ENCODE measurements at places on chromosomes 11 and 22. TPM values are rescaled to one million over a fixed set of nuclear protein-coding genes. Genes with fewer than 3 reads are reported as not detected.

Gene DAGLA
- total RNA-seq, result 2.3 TPM

Gene HSPB2
- 0.38 TPM for total RNA-seq

Gene PIH1D2
- total RNA-seq, result 0.86 TPM

Gene SPDYC
- not detected for total RNA-seq

Gene OR5P2
- not detected for total RNA-seq

Gene GATD1
- 45.0 TPM for total RNA-seq

Gene HBG2
- total RNA-seq, result not detected

Gene SLC35E4
- total RNA-seq, result 16.4 TPM

Gene KIRREL3
- 31.1 TPM for total RNA-seq

Gene BIK
- not detected for total RNA-seq

Gene ADAMTS8
- 0.63 TPM for total RNA-seq

Gene PAAF1
- total RNA-seq, result 6.7 TPM

Gene NXPE2
- not detected for total RNA-seq

Gene PPP2R1B
- total RNA-seq, result 24.8 TPM

Gene MMP1
- total RNA-seq, result 53.2 TPM

Gene CBX7
- 10.4 TPM for total RNA-seq

Gene LRP4
- 2.9 TPM for total RNA-seq

Gene CDPF1
- total RNA-seq, result 14.7 TPM

DNA sequence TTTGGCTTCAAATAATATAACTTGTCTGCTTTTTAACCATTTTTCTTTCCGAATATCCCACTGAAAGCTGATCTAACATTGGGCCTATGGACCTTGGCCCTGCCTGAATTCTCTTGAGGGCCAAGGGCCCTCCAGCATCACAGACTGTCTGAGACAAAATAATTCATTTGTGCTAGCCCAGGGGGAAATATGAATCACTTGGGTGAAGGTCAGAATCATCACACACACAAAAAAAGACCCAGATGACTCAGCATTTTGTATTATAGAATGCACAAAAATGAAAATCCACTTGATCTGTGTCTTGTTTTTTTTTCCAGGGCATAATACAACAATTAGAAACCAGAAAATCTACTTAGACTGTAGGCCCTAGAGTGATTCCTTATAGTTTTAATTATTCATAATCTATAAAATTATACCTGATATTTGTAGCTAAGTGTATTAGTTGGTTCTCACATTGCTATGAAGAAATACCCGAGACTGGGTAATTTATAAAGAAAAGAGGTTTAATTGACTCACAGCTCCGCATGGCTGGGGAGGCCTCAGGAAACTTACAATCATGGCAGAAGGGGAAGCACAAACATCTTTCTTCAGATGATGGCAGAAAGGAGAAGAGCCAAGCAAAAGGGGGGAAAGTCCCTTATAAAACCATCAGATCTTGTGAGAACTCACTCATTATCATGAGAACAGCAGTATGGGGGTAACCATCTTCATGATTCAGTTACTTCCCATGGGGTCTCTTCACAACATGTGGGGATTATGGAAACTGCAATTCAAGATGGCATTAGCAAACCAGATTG, 15.6 kb upstream of the RDX start:
- H3K4me3 ChIP-seq, result no peak overlapping the region
- DNase-seq, result peak; percentile 65
- H3K27me3 ChIP-seq, result no peaks in the 10 kb centered on the region
- H3K27ac ChIP-seq, result peak overlapping the region; percentile 49
- no peaks in the 10 kb centered on the region for H3K36me3 ChIP-seq

GRCh38 chr22:47196166-47196849, 433.9 kb downstream of the TBC1D22A start:
- H3K27ac ChIP-seq, result no peak overlapping the region
- no peaks in the 10 kb centered on the region for H3K36me3 ChIP-seq
- H3K4me3 ChIP-seq, result no peak overlapping the region
- DNase-seq, result no peak
- no peaks in the 10 kb centered on the region for H3K4me1 ChIP-seq
- H3K27me3 ChIP-seq, result peaks cover 12% of the 10 kb centered on the region

DNA sequence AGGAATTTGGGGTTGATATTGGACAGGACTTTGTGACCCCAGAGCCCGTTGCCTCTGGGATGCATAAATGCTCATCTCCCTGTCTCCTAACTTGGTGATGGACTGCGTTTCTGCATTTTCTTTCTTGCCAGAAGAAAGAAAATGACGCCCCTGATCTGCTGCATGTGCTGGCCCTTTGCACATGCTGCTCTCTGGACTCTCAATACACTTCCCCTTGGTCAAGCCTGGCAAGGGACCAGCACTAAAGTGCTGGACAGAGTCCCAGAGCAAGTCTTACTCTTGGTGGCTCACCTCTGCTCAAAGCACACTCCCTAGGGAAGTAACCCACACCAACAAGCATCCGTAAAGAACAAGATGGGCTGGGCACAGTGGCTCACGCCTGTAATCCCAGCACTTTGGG, 40.7 kb downstream of the MYH9 start:
- no peaks in the 10 kb centered on the region for H3K27me3 ChIP-seq
- no peak overlapping the region for H3K4me3 ChIP-seq
- H3K27ac ChIP-seq, result peak overlapping the region; percentile 18
- no peak for DNase-seq
- peaks cover 28% of the 10 kb centered on the region for H3K36me3 ChIP-seq
- H3K4me1 ChIP-seq, result peaks cover 25% of the 10 kb centered on the region

GRCh38 chr11:64331569-64332371, 8.2 kb upstream of the CCDC88B start:
- H3K4me3 ChIP-seq, result peak overlapping the region; percentile 12
- DNase-seq, result peak; percentile 98
- H3K4me1 ChIP-seq, result peaks cover 9% of the 10 kb centered on the region
- no peaks in the 10 kb centered on the region for H3K36me3 ChIP-seq

DNA sequence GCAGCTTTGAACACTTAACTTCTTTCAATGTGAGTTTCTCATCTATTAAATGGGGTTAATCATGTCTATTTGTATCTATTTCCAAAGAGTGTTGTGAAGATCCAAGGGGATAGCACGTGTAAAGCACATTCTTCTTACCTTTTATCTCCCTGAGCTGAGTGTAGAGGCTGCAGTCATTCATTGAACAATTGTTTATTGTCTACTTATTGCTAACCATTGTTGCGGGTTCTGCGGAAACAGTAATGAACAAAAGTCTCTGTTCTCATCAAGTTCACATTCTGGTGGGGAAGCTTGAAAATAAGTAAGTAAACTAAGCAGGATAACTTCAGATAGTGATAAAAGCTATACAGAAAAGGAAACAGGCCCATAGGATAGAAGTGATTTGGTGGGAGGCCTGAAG, 27.4 kb upstream of the PLET1 start:
- H3K4me3 ChIP-seq, result no peak overlapping the region
- H3K4me1 ChIP-seq, result peaks cover 22% of the 10 kb centered on the region
- DNase-seq, result no peak
- H3K36me3 ChIP-seq, result no peaks in the 10 kb centered on the region
- no peak overlapping the region for H3K27ac ChIP-seq

GRCh38 chr11:10485646-10486045, 30.6 kb downstream of the AMPD3 start:
- DNase-seq, result no peak
- H3K27ac ChIP-seq, result no peak overlapping the region
- no peaks in the 10 kb centered on the region for H3K36me3 ChIP-seq
- H3K27me3 ChIP-seq, result no peaks in the 10 kb centered on the region

GRCh38 chr11:123438131-123438627, 8.1 kb downstream of the GRAMD1B start:
- no peaks in the 10 kb centered on the region for H3K27me3 ChIP-seq
- H3K36me3 ChIP-seq, result no peaks in the 10 kb centered on the region
- peak overlapping the region; percentile 31 for H3K27ac ChIP-seq
- peaks cover 25% of the 10 kb centered on the region for H3K4me1 ChIP-seq

GRCh38 chr11:79438631-79439409, 2.0 kb downstream of the TENM4 start:
- H3K27ac ChIP-seq, result no peak overlapping the region
- H3K4me1 ChIP-seq, result no peaks in the 10 kb centered on the region
- peaks cover 69% of the 10 kb centered on the region for H3K27me3 ChIP-seq

GRCh38 chr22:48278620-48279460, 1516.4 kb downstream of the TBC1D22A start:
- H3K27ac ChIP-seq, result no peak overlapping the region
- H3K4me3 ChIP-seq, result no peak overlapping the region
- H3K4me1 ChIP-seq, result no peaks in the 10 kb centered on the region
- H3K36me3 ChIP-seq, result no peaks in the 10 kb centered on the region

GRCh38 chr11:64152841-64153691, 12.8 kb downstream of the MACROD1 start:
- no peaks in the 10 kb centered on the region for H3K36me3 ChIP-seq
- peak; percentile 75 for DNase-seq
- H3K4me3 ChIP-seq, result peak overlapping the region; percentile 57
- H3K27ac ChIP-seq, result no peak overlapping the region
- H3K4me1 ChIP-seq, result no peaks in the 10 kb centered on the region

DNA sequence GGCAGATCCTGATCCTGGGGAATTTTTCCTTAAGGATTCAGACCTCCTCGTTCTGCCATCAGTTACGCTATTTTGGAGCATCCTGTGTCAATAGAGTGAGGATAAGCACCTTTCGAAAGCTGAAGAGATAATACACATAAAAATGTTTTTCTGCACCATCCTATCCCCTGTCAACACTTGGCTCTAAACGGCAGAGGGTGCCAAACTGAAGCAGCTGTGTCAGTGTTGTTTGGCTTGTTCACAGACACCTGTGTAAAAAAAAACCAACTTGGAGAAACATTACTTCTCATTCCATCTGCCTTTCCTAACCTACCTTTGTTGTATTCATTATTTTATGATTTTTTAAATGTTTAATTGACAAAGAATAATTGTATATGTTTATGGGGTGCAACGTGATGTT, 417.0 kb upstream of the DDI1 start:
- DNase-seq, result no peak
- no peak overlapping the region for H3K4me3 ChIP-seq
- H3K27me3 ChIP-seq, result no peaks in the 10 kb centered on the region
- peaks cover 33% of the 10 kb centered on the region for H3K4me1 ChIP-seq

DNA sequence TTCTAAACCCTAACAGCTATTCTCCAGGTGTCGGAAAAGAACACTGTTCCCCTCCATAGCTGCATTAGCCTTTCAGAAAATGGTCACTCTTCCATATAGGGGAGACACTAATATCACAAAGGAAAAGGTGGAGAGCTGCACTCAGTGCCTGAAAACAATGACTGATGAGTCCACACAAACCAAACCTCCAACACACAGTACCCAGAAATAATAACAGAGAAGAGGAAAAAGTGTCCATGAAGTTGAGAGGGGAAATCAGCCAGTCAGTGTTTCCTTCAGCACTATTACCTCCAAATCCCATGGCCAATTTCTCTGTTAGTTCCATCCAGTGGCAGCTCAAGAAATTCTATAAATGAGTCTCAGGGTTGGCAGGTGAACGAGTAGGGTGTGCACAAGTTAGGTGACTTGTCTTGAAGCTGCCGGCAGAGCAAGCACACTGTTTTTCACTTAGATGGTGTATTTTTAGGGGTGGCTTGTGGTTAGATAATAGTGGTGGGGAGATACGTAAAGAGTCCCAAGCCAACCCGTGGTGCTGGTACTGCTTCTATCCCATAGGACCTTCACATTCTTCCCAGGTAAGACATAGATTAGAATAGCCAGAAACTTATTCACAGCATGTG, 84.5 kb upstream of the CHRM4 start:
- DNase-seq, result no peak
- H3K27ac ChIP-seq, result no peak overlapping the region
- H3K27me3 ChIP-seq, result no peaks in the 10 kb centered on the region
- no peak overlapping the region for H3K4me3 ChIP-seq
- no peaks in the 10 kb centered on the region for H3K36me3 ChIP-seq
- peaks cover 12% of the 10 kb centered on the region for H3K4me1 ChIP-seq

GRCh38 chr22:46297151-46297812, 612 bp downstream of the GTSE1 start:
- peak overlapping the region; percentile 68 for H3K4me3 ChIP-seq
- peaks cover 3% of the 10 kb centered on the region for H3K36me3 ChIP-seq
- no peaks in the 10 kb centered on the region for H3K27me3 ChIP-seq
- DNase-seq, result peak; percentile 83
- H3K4me1 ChIP-seq, result peaks cover 18% of the 10 kb centered on the region

GRCh38 chr11:12968101-12968500, 41.0 kb upstream of the RASSF10 start:
- DNase-seq, result no peak
- H3K27me3 ChIP-seq, result no peaks in the 10 kb centered on the region
- H3K27ac ChIP-seq, result no peak overlapping the region
- no peak overlapping the region for H3K4me3 ChIP-seq
- H3K36me3 ChIP-seq, result no peaks in the 10 kb centered on the region

GRCh38 chr22:24337894-24338645, 67.4 kb downstream of the SPECC1L start:
- H3K27ac ChIP-seq, result peak overlapping the region; percentile 60
- peaks cover 23% of the 10 kb centered on the region for H3K4me1 ChIP-seq
- no peak for DNase-seq
- H3K27me3 ChIP-seq, result no peaks in the 10 kb centered on the region
- peaks cover 40% of the 10 kb centered on the region for H3K36me3 ChIP-seq

- DNase-seq, result no peak
- H3K36me3 ChIP-seq, result no peaks in the 10 kb centered on the region
- H3K27ac ChIP-seq, result no peak overlapping the region
- H3K4me1 ChIP-seq, result no peaks in the 10 kb centered on the region
- H3K4me3 ChIP-seq, result no peak overlapping the region
- H3K27me3 ChIP-seq, result no peaks in the 10 kb centered on the region
Measured at GRCh38 chr11:38972220-38972619, 2374.2 kb upstream of the RAG2 start.

- no peak overlapping the region for H3K27ac ChIP-seq
- no peaks in the 10 kb centered on the region for H3K27me3 ChIP-seq
- no peak overlapping the region for H3K4me3 ChIP-seq
- H3K36me3 ChIP-seq, result peaks cover 3% of the 10 kb centered on the region
- H3K4me1 ChIP-seq, result peaks cover 24% of the 10 kb centered on the region
Measured at GRCh38 chr11:122811721-122812120, 26.6 kb upstream of the CRTAM start.

- peaks cover 38% of the 10 kb centered on the region for H3K4me1 ChIP-seq
- H3K27me3 ChIP-seq, result no peaks in the 10 kb centered on the region
- no peaks in the 10 kb centered on the region for H3K36me3 ChIP-seq
- H3K4me3 ChIP-seq, result peak overlapping the region; percentile 89
- peak overlapping the region; percentile 100 for H3K27ac ChIP-seq
Measured at GRCh38 chr11:33258631-33259205, 1.5 kb downstream of the HIPK3 start.

DNA sequence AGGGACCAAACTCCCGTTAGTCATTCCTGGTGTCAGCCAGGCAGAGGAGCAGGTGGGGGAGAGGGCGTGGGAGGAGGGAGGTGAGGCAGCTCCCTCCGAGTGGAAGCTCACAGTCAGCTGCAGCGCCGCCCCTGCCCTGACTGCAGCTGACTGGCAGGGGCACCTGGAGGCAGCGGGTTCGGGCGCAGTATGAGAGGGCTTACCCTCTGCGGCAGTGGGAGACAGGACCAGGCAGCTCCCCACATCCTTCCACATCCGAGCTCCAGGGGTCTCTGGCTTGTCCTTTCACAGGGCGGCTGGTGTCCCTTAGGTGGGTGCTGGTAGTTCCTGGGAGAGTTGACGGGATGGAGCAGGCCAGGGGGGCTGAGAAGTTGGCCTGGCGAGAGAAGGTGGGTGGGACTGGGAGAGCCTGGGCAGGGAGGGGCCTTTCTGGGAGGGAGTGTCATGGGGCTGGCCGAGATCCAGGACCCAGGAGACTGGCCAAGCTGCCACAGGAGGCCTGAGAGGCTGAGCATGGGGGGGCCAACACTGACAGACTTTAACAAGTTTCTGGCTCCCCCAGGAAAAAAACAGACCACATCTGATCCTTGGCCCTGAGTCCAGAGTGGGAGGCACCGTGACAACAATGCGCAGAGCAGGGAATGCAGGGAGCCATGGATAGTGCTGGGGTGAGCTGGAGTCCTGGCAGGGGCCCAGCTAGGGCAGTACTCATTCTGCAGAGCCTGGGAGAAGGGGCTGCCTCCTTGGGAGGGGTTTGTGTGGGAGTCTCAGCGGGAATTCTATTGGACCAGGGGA, 4.9 kb downstream of the ADORA2A start:
- H3K4me3 ChIP-seq, result no peak overlapping the region
- no peak overlapping the region for H3K27ac ChIP-seq
- no peaks in the 10 kb centered on the region for H3K27me3 ChIP-seq
- peaks cover 34% of the 10 kb centered on the region for H3K4me1 ChIP-seq
- DNase-seq, result peak; percentile 50
- no peaks in the 10 kb centered on the region for H3K36me3 ChIP-seq

All from GM23248 (cell line).